Hepatocyte (in vitro differentiated cells): ENCODE measurements at places on chromosomes 2 and 18. TPM values are rescaled to one million over a fixed set of nuclear protein-coding genes. Genes with fewer than 3 reads are reported as not detected.

Gene TEKT4
- total RNA-seq, result not detected in 2 replicates

Gene TACR1
- 0.13 and 0.28 TPM in 2 replicates for total RNA-seq

Gene SCYGR4
- not detected in 2 replicates for total RNA-seq

Gene ABCB11
- total RNA-seq, result 7.3 and 9.2 TPM in 2 replicates

Gene MLPH
- 10.0 and 12.3 TPM in 2 replicates for total RNA-seq

Gene RMDN2
- 14.6 and 16.5 TPM in 2 replicates for total RNA-seq

Gene PAX3
- total RNA-seq, result not detected in 2 replicates
